T-helper 2 cell treated with Interferon-gamma antibody and Interleukin-4, amounts not matched to agents 5 μg/mL and 100 μg/mL, for 36 hours (primary cell): ENCODE measurements at places on chromosomes 4 and X.

- no peak for DNase-seq
These were observed 653.9 kb upstream of the AADAT start for GRCh38 chr4:170743633-170744032.

- no peak for DNase-seq
These were observed 94.9 kb upstream of the DDIT4L start for GRCh38 chr4:100285121-100285520.

DNA sequence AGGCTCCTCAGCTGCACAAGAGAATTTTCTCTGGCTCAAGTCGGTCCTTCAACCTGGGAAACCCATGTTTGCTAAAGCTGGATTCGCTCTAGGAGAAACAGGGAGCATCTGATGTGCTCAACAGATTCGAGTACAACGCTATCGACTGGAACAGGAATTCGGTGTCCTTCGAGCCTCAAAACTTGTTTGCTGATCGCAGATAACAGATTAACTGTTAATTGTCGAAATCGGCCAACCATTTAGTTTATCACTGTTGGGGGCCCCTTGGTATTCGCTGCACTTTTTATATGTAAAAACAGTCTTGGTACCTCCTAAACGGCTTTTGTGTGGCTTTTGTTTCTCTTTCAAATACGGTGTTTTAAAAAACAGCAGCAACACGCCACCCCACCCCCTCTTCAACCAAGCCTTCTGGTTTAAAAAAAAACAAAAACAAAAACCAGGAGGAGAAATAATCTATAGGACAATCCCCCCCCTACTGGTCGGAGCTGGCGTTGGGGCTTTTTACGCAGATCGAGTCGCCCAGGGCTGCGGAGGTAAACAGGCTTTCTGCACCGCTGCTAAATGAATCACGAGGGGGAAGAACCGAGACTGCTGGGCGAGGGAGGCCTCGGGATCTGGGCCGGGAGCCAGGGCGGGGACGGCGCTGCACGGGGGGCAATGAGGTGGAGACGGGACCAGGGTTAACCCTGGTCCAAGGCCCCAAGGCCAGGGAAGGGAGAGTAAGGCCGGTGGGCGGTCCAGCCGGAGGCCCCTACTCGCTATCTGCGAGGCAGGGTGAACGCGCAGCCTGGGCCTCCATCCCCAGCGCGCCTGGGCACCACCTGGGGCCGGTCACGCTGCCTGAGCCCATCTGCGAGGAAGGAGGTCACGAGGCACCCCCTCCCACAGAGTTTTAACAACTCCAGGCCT lies 71.7 kb upstream of the BCOR start:
- peak; percentile 75 for DNase-seq

GRCh38 chr4:108334031-108334430 lies 165.3 kb upstream of the LEF1 start:
- no peak for DNase-seq

- DNase-seq = no peak
These were observed 330.9 kb downstream of the CXXC4 start for GRCh38 chr4:104163820-104164219.

DNA sequence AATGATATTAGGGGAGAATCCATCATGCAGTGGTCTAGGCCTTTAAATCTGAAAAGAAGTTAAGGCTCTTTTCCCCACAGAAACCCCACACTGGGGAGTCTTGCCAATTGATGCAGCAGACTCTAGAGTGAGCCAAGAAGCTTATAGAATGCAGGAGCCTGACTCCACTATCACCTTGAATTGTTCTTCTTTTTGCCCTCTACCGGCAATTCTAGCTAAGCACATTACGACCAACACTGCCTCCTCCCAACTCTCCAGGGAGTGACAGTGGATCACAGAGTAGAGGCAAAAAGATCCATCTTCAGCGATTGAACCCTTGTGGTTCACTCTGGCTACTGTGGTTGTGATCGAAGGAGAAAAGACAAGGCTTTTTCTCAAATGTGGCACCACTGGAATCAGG lies 331.5 kb downstream of the NKX6-1 start:
- DNase-seq = no peak

GRCh38 chr4:184369871-184370270 lies 104.5 kb downstream of the IRF2 start:
- no peak for DNase-seq

- DNase-seq = no peak
These were observed 377.2 kb upstream of the ANXA10 start for GRCh38 chr4:167715176-167715575.

- no peak for DNase-seq
These were observed 15.1 kb downstream of the SMS start for GRCh38 chrX:21955403-21956189.

DNA sequence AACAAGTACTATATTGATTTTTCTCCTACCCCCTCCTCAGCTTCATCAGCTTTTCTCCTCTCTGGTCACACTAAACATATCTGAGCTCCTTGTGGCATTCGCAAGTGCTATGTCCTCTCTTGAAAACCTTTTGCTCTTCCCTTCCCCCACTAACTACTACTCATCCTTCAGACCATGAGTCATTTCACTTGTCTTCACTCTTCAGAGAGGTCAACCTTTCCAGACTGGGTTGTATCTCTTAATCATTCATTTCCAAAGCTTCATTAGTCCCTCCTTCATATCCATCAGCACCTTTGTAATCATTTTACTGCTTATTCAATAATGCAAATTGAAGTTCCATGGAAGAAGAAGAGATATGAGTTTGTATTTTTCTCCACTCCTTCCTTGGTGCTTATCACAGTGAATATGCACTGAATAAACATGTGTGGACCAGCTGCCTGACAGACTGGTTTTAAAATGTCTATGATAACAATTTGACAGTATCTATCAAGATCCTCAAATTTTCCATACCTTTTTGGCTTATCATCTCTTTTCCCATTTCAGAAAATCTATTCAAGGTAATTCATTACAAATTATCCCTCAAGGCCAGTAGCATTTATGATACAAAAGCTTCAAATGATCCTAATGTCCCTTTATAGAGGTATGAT lies 28.4 kb downstream of the DDX60L start:
- DNase-seq = no peak

DNA sequence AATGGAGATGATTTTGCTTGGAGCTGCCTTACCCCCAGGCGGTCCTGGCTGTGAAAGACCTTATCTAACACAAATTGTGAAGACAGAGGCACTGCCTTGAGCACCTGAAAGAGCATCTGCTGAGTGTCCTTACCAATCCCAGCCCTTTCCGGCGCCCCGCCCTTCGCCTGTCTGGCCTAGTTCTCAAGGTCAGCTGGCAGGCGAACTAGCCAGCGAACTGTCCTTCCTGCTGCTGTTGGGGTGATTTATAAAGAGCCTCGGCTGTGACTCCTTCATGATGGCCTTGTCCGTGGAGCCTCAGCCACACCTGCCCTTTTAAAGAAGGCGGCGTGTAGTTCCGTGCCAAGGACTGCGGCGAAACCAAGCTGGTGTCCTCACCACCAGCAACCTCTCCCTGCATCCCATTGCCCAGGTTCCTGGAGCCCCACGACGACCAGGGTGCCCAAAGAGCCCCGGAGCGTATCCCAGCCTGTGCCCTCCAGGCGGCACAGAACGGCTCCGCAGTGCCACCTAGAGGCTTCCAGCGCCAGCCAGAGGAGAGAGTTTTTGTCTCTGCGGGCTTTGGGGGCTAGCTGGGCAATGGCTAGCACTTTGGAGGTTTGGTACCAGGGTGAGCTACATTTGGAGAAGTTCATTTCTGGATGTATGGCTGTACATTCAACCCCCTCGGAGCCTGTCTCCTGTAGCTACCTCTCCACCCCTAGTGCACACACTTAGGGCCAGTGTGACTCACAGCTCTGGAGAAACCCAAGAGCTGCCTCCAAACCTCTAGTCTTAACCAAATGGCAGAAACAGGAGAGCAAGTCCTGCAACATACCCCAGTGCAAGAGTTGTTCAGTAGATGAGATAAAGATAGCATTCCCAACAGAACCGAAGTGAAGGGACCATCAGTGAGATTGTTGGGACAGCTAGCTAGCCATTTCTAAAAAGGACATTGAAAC lies 36.8 kb upstream of the VMA21 start:
- peak; percentile 8 for DNase-seq

- DNase-seq = no peak
These were observed 118.3 kb downstream of the KCNIP4 start for GRCh38 chr4:21830272-21830671.

DNA sequence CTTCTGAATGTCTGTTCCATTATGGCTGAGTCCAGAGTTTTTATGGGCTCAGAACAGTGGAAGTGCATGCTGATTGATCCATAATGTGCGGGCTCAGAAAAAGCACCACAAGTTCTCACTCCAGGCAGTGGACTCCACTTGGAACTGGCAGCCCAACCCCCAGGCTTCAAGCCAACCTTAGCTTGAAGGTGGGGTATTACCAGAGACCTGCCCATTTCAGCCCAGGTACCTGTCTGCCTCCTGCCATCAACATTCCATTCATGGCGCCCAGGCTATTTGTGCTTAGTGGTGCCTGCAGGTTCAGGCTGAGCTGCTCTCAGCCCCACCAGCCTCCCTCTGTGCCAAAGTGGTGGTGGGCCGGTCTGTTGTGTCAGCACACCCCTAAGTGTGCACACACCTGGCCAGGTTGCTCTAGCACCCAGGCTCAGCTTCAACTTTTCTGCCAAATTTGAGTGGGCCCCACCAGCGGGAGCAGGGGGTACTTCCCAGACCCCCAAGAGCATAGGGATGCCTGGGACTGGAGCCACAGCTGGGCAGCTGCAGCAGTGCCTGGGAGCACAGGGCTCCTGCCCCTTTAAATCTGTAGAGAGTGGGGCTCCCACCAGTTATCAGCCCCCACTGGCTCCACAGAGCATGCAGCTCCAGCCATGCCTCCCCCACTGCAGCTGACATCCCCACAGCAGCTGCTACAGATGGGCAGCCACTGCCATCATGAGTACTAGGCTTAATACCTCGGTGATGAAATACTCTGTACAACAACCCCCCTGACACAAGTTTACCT lies 1025.3 kb downstream of the PCDH19 start:
- DNase-seq = no peak

GRCh38 chr4:20480165-20480947 lies 219.9 kb upstream of the PACRGL start:
- no peak for DNase-seq
